Activated CD8-positive, alpha-beta memory T cell treated with anti-CD3 and anti-CD28 coated beads for 1 hour (primary cell): ENCODE measurements at places on chromosomes 1 and 21.

DNA sequence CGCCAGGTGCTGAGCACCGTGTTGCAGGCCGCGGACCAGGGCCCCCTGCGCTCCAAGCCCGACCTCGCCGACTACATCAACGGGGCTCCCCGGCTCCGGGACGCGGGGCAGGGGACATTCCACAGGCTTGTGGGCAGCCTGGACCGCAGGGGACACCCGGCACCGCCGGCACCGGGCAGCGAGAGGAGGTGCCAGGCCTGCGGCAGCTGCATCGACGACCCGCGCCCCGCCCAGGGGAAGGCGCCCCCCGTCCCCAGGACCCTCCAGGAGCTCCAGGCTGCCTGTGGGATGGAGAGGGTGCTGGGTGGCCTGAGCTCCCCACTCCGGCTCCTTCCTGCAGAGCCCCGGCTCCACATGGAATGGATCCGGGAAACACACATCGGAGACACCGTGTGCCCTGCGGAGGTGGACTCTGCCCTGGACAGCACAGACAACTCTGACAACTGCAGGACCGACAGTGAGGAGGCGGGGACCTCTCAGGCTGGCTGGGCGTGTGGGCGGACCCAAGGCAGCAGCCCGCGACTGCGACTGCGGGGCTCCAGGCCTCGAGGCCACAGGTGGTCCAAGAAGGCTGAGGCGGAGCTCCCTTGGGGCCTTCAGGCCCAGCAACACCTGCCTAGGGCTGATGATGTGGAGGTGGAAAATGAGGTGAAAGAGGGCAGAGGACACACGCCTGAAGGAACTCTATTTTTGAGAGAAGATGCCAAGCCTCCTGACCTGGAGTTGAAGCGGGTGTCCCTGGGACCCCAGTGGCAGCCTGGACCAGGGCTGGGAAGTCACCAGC, 22.8 kb downstream of the KIAA1614 start:
- DNase-seq = no peak

GRCh38 chr1:80365359-80366021, 1359.0 kb upstream of the ADGRL4 start:
- DNase-seq = no peak

- peak; percentile 36 for DNase-seq
Observed at GRCh38 chr1:110554871-110555801, 36.2 kb upstream of the KCNA10 start.

- no peak for DNase-seq
Observed at GRCh38 chr1:6546326-6546725, 8.0 kb downstream of the NOL9 start.

GRCh38 chr1:8252266-8252951, 65.5 kb upstream of the SLC45A1 start:
- DNase-seq = no peak
